Activated T-helper 1 cell treated with anti-CD3 and anti-CD28 coated beads, Interleukin-2, amount 50 U/mL, for 16 hours (primary cell): ENCODE measurements at places on chromosomes 2 and 18.

GRCh38 chr2:10285556-10286198 lies 17.0 kb upstream of the HPCAL1 start:
- DNase-seq = no peak

DNA sequence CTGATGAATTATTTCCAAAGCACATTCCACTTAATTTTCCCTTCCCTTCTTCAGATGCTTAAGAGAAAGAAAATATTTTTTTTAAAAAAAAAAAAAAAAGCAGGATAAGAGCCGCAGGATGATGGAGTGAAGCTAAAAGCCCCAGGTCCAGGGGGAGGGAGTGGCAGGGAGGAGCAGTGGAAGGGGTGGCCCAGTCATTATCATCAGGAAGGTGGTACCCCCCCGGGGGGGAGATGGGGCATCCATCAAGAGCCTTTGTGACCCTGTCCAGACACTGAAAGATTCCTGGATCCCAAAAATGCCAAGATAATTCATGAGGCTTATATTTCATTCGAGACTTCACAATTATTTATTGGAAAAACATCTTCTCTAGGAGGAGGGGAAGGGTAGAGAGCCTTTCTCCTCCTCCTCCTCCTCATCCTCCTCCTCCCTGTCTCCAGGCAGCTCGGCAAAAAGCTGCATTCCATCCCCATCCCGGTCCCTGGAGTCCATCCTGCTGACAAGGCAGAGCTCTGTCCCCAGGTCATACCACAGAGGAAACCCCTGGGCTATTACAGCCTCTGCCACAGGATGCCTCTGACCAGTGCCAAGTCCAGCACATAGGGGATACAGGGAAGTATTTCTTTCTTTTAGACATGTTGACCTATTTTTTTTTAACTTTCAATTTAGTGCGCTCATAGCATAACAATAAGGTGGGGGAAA lies 125.3 kb downstream of the TWIST2 start:
- no peak for DNase-seq

DNA sequence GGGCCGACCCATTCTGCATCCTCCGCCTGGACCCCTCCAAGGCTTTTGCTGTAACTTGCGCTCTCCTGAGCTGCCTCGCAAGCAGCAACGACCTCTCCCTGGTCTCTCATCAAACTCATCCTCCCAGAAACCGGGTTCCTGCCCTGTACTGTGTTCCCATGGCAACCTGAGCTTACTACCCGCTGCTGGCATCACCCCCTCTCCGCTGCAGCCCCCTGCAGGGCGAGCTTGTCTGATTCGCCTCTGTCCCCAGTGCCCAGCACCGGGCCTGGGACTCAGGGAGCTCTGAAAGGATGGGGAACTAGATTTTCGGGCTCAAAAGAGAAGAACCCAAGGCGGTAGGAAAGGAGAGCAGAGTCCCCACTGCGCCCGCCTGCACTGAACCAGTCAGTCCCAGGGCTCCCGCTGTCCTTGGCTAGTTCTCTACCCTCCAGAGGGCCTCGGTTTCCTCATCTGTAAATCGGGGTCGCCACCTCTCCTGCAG lies 463 bp downstream of the HS1BP3 start:
- DNase-seq = no peak

DNA sequence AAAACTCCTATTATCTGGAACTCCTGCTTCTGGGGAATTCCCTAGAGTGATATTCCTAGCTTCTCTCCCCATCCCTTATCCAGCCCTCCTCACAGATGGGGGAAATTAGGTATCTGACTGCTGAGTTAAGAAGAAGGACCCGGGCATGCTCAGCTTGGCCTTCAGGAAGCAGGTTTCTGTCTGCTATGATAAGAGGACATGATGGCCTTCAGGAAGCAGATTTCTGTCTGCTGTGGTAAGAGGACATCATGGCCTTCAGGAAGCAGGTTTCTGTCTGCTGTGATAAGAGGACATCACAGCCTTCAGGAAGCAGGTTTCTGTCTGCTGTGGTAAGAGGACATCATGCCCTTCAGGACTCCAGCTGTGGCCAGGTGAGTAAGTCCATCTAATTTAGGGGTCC lies 65.2 kb downstream of the PLEKHM3 start:
- no peak for DNase-seq

GRCh38 chr18:79956276-79956675 lies 4.8 kb upstream of the SLC66A2 start:
- no peak for DNase-seq

GRCh38 chr2:196112418-196113034 lies 43.9 kb upstream of the DNAH7 start:
- no peak for DNase-seq

- no peak for DNase-seq
These were observed 39.7 kb upstream of the LYPD6 start for GRCh38 chr2:149290662-149291061.

- no peak for DNase-seq
These were observed 98.2 kb upstream of the LCLAT1 start for GRCh38 chr2:30348825-30349224.

GRCh38 chr2:6309415-6310255 lies 556.1 kb downstream of the CMPK2 start:
- no peak for DNase-seq

- DNase-seq = no peak
These were observed 570.9 kb downstream of the PIK3C3 start for GRCh38 chr18:42525905-42526304.

DNA sequence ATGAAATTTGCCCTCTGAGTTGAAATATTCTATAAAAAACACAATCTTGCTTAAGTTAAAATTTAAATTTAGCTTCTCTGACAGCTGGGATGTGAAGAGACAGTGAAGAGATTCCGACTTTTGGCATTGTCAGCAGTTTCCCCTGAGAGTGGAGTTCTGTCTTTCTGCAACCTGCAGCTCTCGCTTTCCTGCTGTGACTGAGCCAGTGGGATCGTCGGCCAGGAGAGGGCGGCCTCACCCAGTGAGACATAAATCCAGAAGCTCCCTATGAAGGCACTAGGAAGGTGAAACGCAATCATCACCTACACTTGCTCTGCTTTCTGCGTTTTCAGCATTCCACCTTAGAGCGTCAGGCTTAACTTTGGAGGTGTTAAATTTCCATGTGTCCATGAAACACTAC lies 75.4 kb upstream of the HNMT start:
- DNase-seq = no peak

DNA sequence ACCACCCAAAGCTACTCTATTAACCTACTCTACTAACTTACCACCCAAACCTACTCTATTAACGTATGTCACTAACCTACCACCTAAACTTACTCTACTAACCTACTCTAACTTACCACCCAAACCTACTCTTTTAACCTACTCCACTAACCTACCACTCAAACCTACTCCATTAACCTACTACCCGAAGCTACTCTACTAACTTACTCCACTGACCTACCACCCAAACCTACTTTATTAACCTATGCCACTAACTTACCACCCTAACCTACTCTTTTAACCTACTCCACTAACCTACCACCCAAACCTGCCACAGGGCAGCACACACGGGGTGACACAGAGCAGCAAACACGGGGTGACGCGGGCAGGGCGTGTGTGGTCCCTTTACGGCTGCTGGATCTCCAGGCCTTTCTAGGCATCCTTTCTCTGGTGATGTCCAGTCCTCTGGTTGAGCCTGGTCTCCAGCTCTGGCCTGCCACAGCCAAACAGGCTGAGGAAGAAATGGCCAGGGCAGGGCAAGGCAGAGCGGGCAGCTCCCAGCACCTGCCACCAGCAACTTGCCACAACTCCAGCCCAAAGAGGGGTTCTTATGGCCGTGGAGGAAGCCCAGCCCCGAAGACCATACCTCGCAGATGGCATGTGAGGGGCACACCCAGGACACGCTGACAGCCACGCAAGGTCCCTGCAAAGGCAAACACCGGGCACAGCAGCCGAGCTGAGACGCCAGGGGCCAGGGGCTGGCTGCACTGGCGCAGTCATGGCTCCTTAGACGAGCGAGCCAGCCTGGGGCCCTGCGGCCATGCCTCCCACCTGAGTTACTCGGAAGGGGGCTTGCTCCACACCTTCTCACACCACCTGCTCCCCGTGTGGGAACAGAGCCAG lies 25.7 kb downstream of the PXDN start:
- DNase-seq = no peak

GRCh38 chr2:62765619-62766376 lies 60.3 kb downstream of the EHBP1 start:
- DNase-seq = no peak

DNA sequence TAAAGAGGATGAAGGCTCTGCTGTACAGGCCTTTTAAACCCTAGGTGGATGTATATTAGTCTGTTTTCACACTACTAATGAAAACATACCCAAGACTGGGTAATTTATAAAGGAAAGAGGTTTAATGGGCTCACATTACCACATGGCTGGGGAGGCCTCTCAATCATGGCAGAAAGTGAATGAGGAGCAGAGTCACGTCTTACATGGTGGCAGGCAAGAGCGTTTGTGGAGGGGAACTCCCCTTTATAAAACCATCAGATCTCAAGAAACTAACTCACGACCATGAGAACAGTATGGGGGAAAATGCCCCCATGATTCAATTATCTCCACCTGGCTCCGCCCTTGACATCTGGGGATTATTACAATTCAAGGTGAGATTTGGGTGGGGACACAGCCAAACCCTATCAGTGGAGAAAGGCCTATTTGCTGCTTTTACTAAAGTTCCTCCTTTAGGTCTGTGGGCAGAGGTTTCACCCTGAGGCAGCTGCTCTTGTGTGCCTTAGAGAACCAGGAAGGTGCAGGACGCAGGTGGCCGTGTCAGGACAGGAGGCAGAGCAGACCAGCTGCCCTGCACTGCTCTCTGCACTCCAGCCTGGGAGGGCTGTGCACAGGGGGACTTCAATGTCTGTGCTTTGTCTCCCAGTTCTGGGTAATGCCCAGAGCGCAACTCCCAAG lies 178.8 kb upstream of the HDAC4 start:
- DNase-seq = no peak

- no peak for DNase-seq
These were observed 76.0 kb downstream of the HS1BP3 start for GRCh38 chr2:20574930-20575329.

DNA sequence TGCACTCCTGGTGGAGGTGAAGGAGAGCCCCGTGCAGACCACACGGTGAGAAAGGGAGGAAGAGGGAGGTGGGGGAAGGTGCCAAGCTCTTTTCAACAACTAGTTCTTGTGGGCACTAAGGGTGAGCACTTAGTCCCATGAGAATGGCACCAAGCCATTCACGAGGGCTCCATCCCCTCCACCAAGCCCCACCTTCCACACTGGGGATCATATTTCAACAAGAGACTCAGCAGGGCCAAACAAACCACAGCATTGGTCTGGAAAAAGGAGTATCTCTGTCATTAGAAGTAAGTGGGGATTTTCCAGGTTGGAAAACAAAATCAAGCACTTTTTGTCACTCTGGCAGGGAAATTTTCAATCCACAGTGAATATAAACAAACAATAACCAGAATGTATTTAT lies 38.4 kb downstream of the ZAP70 start:
- no peak for DNase-seq

GRCh38 chr2:95374029-95374428 lies 28.5 kb upstream of the FAHD2A start:
- DNase-seq = no peak

DNA sequence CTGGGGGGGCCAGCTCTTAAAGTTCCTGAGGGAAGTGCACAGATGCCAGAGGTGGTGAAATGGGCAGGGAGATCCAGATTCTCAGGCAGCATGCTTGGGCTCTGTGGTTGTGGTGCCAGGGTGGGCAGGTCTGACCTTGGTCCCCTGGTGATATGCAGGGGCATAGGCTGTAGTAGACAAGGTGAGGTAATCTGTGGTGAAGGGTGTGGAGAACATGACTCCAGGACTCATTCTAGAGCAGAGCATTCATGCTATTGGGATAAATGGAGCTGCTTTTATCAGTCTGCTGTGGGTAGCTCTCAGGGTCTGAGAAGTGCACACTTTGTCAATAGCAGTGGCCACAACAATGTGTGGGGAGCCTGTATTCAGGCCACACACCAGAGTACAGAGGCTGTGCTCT lies 16.9 kb downstream of the ACVR1C start:
- no peak for DNase-seq

DNA sequence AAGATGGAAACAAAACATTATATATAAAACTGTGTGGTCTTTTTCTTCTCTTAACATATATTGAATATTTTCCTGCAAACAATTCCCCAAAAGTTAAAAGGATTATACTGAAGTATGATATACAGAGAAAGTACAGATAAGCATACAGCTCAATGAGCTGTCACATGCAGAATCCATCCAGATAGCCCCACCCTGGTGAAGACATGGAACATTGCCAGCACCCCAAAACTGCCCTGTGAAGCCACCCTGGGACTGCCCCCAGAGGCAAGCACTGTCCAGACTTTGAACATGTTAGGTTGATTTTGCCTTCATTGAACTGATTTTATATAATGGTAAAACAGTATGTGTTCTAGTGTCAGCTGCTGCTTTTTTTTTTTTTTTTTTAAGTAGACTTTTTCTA lies 112.3 kb upstream of the IL1R2 start:
- DNase-seq = no peak

DNA sequence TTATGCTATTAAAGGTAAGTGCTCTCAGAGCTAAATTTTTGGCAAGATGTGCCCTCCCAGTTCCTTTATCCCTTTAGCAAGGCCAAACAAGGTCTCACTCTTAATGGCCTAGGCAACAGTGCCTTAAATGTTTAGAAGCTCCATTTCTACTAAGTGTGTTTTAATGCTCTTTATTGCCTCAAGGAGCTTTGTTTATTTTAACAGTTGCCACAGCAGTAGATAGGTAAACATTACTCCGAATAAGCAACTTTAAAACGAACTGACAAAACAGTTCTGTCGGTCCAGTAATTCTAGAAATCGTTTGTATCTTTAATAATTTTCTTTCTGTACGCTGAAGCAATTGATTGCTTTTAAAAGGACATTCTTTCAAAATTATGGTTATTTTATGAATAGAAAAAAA lies 74.5 kb downstream of the PIEZO2 start:
- DNase-seq = no peak

GRCh38 chr2:224668123-224668909 lies 47.8 kb downstream of the CCDC195 start:
- no peak for DNase-seq

DNA sequence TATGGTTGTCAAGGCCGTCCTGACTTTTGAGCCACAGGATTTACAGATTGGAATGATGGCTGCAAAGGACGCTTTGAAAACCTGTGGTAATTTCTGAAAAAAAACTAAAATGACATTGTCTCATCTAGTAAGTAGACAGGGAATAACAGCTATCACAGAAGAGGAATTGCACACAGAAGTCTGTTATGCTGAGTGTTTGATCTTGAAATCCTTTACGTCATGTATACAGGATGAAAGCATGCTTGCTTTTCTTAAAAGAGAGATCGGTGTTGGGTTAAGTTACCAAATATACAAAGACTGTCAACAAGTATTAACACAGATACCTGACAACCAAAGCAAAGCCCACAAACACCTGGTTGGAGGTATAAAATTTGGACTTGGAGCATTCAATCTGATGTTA lies 12.6 kb upstream of the SRSF7 start:
- DNase-seq = no peak

GRCh38 chr2:239316562-239317465 lies 84.0 kb downstream of the HDAC4 start:
- no peak for DNase-seq
